Transverse colon (tissue), 4 donors: ENCODE measurements at places on chromosomes 16 and 17.

DNA sequence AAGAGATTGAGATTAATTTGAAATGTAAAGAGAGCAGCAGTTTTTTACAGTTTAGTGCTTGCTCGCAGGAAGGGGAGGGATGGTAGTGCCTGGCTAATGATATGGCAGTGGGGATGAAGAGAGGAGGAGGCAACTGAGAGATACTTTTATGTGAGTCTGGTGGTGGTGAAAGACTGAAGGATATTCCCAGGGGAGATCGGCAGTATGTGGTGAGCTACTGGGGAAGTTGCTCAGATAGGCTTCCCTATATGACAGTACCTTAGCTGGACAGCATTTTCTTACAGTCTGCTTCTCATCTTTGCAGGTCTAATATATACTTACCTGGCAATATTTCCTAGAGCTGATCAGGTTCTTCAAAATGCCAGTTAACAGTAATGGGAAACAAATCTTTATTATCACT, 8.6 kb downstream of the CEP95 start:
- DNase-seq: no peak

- DNase-seq: no peak
Observed at GRCh38 chr17:56638591-56639051, 45.1 kb downstream of the NOG start.

DNA sequence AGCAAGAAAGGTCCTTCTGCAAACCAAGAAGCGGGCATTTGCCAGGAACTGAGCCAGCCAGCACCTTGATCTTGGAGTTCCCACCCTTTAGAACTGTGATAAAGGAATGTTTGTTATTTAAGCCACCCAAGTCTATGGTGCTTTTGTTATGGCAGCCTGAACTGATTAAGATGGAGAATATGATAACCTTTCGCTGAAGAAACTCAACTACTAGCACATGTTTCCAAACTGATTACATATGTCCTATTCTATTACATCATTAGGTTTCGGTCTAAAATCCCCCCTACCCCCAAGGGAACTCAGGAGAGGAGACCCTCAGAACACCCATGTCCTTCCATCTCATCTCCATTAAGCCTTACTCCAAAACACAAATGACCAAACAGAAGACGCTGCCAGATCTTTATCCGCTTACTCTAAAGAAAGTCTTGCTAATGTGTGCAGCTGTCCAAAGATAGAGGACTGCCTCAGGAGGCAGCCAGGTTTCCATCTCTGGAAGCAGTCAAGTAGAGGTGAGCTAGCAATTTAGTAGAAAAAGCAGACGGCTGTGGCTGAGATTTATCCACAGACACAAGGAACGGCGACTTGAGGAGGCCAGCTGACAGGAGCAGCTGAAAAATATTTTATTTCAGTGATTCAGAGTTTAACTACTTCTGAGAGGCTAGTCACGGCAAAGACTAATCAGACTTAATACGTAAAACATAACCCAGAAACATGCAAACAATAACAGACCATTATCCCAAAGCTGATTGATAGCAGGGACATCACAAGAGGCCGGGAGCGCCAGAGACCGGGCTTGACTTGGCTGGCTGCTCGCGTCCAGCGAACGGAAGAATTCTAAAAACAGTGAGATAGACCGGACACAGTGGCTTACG, 611.4 kb upstream of the CDH5 start:
- DNase-seq: peak; percentile 24

DNA sequence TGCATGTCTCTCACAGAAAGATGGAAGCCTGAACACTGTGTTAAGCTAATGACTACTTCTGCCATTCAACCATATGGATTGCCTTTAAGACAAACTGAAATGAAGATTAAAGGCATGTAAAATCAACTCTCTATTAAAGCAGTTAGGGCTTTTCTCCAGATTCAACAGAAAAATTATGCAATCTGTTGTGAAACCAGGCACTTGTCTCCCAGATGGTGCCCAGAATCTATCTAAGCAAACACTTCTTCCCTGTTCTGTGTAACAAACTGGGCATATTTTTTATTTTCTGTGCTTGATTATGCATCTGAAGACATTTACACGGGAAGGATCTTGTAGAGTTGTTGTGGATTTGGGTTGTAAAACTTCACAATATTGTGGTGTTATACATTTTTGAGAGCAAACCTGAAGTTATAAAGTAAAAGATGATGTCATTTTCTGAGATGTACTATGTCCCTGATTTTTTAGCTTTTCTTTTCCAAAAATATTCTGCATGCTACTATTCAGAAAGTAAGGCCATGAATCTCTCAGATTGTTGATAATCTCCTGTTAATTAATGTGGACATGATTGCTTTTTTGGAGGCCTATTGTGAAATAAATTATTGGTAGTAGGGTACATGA, 1550.3 kb downstream of the CDH8 start:
- DNase-seq: no peak

- peak; percentile 69 for DNase-seq
Observed at GRCh38 chr16:23318639-23319038, 16.5 kb downstream of the SCNN1B start.

DNA sequence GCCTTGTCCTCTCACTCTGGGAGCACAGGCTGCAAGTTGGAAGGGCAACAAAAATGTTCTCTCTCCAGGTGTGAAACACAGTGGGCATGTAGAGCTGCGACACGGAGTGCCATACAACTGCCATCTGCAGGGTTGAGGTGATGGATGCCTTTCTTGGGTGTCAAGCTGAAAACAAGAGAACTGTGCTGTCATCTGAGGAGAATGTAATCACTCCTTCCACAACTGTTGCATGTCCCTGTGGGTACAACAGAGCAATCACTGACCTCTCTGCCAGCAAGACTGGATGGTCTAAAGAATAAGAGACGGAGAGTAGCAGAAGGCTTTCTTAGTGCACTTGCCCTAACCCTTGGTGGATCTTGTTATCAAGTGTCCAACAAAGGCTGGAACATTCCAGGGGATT, 29.2 kb downstream of the SLFN11 start:
- DNase-seq: no peak

DNA sequence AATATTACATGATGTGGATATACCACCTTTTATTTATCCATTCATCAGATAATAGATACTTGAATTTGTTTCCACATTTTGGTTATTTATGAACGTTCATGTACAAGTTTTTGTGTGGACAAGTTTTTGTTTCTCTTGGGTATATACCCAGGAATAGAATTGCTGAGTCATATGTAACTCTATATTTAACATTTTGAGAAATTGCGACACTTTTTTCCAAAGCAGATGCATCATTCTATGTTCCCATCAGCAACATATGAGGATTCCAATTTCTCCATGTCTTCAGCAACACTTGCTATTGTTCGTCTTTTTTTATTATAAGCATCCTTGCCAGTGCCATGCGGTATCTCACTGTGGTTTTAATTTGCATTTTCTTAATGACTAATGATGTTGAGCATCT, 93.9 kb downstream of the GSG1L start:
- no peak for DNase-seq

DNA sequence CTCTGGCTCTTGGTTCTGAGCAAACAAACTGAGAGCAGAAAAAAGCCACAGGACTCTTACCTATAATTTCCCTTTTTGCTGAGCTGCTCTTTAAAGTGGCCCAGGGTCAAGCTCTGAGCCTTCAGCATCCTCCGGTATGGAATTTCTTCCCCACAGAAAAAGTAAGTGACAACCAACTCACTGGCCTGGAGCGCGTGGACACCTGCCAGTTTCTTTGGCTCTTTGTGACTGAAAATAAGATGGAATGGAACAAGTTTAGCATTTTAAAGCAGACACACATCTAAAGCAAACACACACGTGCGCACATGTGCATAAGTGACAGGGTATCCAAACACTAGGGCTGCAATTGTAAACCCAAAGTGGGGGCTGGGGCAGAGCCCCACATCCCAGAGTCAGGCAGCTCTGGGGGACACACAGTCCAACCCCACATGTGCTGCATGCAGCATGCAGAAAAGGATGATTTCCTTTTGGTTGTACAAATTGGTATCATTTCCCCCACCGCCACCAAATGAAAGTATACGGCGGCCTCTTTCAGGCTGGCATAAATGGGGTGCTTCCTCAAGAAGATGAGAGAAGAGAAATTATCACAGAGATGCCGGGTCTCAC, 27.5 kb downstream of the AXIN2 start:
- DNase-seq: no peak

GRCh38 chr17:75526555-75527270, 1.2 kb downstream of the LLGL2 start:
- peak; percentile 82 for DNase-seq

GRCh38 chr16:30622455-30623032, 12.4 kb upstream of the ZNF689 start:
- no peak for DNase-seq

DNA sequence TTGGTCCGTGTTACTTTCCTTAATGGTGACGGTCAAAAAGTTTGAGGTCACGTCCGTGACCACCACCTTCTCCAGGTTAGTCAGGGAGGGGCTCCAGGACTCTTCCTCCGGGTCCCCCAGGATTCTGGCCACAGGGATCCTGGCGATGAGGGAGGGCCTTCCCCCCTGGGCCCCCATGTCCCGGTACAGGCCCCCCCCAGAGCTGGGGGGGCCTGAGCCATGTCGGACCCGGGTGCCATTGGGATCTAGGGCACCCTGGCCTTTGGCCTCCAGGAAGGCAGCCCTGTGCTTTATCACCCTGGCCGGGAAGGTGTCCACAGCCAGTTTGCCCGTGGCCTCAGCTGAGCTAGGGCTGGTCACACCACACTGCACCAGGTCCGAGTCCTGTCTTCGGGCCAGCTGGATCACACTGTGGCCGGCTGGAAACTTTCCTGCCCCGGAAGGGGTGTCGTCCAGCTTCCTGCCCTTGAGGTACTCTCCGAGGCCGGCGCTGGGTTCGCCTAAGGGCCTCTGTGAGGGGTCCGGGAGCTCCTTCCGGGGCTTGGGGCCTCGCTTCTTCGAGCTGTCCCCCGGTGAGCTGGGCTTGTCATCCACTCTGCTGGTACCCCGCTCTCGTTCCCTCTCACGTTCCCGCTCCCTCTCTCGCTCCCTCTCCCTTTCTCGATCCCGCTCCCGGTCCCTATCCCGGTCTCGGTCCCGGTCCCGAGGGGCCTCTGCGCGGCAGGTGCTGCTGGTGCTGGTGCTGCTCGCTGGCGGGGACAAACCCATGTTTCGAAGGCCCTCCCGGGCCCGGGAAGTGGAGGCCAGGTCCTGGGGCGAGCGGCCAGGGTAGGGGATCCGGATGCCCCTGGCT, 2.0 kb downstream of the CBX8 start:
- DNase-seq: no peak

DNA sequence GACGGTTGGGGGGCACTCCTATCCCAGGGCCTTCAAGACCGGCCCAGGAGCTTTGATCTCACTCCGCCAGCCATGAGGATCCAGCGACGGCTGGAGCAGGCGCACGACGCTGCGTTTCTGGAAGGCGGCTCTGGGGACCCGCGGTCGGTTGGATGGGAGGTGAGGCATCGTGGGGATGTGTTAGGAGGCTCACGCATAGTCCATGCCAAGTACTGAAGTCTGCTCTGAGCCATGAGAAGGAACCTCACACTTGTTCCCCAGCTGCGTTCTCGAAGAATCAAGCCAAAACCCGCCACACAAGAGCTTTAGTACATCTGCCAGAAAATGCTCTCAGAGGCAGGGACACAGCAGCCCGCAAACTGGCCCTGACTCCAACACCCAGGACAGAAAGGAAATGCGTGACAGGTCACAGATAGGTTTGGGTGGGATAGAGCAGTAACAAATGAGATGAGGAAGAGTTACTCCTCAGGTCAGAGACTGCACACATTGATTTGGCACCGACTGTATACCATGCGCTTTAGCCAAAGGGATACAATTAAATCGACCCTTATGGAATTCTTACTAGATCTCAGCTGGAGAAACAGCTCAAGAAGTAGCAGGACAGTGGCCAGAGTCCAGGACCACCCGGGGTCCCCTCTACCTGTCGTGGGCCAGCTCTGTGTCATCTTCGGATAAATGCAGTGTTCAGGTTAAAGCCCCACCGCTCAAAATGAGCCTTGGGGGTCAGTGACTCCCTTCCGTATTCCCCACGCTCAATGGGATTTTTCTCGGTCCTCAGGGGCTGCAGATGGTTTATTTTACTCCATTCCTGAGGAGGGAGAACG, 6.7 kb upstream of the GSG1L start:
- DNase-seq: no peak
